ENCODE measurements at places on chromosomes 13 and 19.

- DNase-seq = peak; percentile 76
Measured at GRCh38 chr19:2543463-2544442, 67.8 kb downstream of the GADD45B start.

DNA sequence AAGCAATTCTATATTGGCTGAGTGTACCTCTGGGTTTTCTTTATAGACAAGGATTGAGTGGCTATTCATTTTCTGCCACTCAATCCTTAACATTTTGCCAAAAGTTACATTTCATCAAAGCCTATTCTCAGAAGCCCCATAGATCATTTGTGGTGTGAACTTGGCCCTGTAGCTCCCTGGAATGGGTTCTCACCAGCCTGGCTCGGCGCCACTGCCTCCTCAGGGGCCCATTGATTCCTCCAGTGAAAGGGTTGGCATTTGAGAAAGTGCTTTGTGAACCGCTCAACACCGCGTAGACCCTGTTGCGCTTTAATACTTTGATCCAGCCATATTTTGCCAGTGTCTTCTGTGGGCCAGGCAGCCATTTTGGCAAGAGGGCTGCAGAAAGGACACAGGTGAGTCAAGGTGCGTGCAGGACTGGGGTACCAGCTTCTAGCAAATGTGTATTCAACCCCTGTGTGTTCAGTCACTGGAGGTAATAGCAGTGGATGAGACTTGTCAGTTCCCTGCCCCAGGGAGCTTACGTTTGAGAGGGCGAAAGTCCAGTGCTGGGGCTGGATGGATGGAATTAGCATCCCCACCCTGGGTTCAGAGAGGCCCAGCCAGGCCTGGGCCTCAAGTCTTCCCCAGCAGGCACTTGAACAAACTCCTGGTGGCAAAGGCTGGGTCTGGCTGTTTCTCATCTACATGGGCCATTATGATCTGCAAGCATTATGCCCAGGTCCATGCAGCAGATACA, 3.8 kb downstream of the RAB8A start:
- DNase-seq = no peak

GRCh38 chr19:42088471-42089190, 12.7 kb downstream of the ZNF574 start:
- no peak for DNase-seq

DNA sequence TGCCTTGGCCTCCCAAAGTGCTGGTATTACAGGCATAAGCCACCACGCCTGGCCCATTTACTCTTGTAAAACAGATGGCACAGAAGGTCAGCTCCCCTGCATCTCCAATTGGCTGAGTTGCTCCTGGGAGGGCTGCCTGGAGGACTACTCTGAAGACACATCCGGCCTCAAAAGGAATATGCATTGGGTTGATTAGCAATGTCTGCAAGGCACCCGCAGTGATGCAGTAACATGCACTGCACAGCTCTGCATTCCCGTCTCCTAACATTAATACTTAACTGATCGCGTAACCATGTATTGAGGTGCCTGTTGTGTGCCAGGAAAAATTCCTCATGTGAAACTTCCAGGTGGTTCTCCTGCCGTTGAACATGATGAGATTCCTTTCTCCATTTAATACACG, 5.0 kb downstream of the ELAVL3 start:
- no peak for DNase-seq

- DNase-seq = peak; percentile 94
Measured at GRCh38 chr19:2819540-2820111, at the start of gene ZNF554. Gene ZNF554 (plus strand): TSS chr19:2819868. CDS start chr19:2820072, 204 bp downstream.

GRCh38 chr13:94343243-94343585, 136.3 kb downstream of the DCT start:
- DNase-seq = no peak

GRCh38 chr13:100495455-100495854, 93.1 kb downstream of the GGACT start:
- DNase-seq = no peak

- no peak for DNase-seq
Measured at GRCh38 chr19:5935473-5936291, 21.6 kb downstream of the CAPS start.

- DNase-seq = no peak
Measured at GRCh38 chr19:11848200-11848593, 329 bp upstream of the ZNF439 start.

DNA sequence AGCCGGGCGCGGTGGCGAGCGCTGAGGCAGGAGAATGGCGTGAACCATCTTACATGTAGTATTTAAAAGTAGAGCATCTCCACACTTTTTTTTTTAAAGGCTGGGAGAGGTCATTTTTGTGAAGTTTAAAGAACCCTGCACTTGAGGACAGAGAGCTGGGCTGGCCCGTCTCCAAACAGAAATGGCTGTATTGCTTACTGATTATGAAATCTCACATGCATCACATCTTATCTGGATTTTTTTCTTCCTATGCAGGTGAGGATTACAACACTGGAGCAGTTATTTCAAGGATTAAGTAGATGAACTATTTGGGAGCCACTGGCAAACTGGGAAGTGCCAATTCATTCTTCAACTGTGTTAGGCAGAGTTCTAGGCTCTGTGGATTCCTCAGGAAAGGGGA, 59.5 kb downstream of the TEX26 start:
- no peak for DNase-seq

GRCh38 chr13:69921156-69921555, 186.5 kb upstream of the ATXN8OS start:
- no peak for DNase-seq

- DNase-seq = no peak
Measured at GRCh38 chr19:3593156-3593555, 7.9 kb downstream of the GIPC3 start.

All from NCI-H2107 (cell line).